ENCODE measurements at places on chromosomes 6 and 20.

GRCh38 chr20:51495921-51496545 lies 46.5 kb downstream of the NFATC2 start:
- no peak for DNase-seq

DNA sequence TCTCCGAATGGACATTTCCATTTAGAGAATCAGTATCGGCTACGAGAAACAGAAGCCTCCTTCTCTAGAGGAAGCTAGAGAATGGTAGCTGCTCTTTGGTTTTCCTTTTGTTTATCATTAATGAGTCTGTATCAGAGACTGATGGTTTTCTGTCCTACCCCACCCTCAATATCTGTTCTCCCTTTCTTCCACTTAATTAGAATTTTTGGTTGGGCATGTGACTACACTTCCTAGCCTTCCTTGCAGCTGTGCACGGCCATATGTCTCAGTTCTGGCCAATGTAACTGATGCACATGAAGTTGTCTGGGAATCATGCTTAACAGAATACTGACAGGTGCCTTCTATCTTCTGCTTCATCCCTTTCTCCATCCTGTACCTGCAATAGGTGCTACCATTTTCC lies 19.0 kb downstream of the RNF24 start:
- no peak for DNase-seq

- no peak for DNase-seq
Measured at GRCh38 chr6:24549674-24550353, 55.0 kb downstream of the ALDH5A1 start.

GRCh38 chr6:40719671-40720374 lies 132.7 kb upstream of the LRFN2 start:
- DNase-seq = peak; percentile 65

DNA sequence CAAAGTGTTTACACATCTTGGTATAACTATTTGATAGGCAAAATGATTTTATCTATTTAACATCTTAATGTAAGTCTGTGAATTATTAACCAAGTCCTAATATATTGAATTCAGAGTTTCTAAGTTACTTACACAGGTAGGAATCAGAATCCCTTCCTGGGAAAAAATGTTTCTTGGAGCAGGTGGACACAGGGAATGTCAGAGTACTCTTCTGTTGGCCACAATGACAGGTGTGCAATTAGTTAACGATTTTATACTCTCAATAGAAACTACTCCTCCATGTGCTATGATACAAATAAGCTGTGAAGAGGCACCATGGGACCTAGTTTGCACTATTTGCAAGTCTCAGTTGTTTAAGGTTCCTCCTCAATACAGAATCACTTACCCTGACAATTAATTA lies 821 bp upstream of the TAAR5 start:
- DNase-seq = no peak

GRCh38 chr6:69866351-69866769 lies at the start of gene COL19A1:
COL19A1 (plus strand) TSS chr6:69866556; CDS start chr6:69879568, 13,012 bp downstream.
- DNase-seq = no peak

- no peak for DNase-seq
Measured at GRCh38 chr6:46414398-46414797, 76.9 kb downstream of the RCAN2 start.

- peak; percentile 22 for DNase-seq
Measured at GRCh38 chr6:119240257-119241110, 109.1 kb downstream of the MAN1A1 start.

GRCh38 chr20:21526776-21527175 lies 12.9 kb upstream of the NKX2-2 start:
- DNase-seq = no peak

GRCh38 chr6:13427801-13428582 lies 59.4 kb downstream of the GFOD1 start:
- no peak for DNase-seq

GRCh38 chr20:3390759-3391425 lies 16.6 kb downstream of the DNAAF9 start:
- no peak for DNase-seq

GRCh38 chr20:32229251-32229747 lies 21.6 kb downstream of the POFUT1 start:
- DNase-seq = no peak

DNA sequence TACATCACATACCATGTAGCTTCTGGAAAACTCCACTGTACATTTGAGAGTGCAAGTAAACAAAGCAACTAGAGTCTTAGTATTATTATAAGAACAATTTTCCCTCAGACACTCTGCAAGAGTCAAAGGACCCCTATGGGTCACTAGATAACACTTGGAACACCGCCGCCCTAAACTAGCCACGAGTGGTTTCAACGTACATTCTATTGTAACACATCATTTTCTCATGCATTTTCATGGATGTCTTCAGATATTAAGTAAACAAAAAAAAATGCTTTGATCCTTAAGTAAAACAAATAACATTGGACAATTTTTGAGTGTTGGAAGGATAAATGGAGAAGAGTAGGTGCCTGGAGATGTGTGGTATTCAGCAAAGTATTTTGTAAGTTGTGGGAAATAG lies 3.2 kb upstream of the RNF146 start:
- no peak for DNase-seq

DNA sequence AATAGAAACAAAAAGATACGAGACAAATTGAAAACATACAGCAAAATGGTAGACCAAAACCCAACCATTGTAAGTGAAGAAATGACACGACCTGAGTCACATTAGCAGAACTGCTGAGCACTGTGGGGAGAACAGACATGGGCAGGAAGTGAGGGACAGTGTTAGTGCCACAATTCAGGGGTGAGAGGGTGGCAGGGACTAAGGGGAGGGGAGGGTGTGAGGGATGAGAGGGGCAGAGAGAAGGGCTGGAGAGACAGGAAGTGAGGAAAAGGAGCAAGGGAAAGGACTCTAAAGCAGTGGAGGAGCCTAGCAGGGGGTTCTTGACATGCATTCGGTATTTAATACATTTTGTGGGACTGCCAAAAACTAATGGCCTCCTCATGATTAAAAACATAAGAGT lies 45.0 kb upstream of the TRIM26 start:
- DNase-seq = no peak

- DNase-seq = no peak
Measured at GRCh38 chr6:42278131-42278853, 60.6 kb upstream of the MRPS10 start.

DNA sequence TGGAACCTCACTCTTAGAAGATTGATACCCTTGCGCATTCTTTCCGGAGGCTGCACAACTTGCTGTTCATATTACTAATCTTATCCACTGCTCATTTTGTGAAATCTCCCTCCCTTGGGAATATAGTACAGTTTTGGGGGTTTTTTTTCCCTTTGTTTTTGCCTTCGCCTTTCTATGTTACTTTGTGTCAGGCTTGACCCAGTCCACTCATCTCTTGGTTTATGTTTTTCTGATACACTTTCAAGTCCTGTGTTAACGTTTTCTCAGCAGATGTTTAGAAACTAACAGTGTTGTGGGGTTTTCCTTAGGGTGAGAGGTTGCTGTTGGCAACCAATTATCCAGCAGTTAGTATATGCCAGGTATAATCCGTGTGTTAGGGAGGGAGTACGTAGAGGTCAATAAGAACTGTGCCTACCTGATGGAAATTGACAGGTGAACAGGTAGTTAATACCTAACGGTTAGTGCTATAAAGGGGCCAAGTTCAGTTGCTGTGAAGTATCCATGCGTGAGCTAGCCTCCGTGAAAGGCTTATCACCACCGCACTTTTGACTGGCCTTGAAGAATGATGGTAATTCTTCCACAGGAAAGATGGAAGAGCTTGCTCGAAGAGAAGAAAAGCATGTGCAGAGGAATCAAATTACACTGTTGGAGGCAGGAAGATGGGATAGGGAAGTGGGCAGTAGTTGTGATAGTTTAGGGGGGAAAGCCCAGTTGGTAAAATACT lies 1.4 kb downstream of the NFYA start:
- DNase-seq = peak; percentile 31

DNA sequence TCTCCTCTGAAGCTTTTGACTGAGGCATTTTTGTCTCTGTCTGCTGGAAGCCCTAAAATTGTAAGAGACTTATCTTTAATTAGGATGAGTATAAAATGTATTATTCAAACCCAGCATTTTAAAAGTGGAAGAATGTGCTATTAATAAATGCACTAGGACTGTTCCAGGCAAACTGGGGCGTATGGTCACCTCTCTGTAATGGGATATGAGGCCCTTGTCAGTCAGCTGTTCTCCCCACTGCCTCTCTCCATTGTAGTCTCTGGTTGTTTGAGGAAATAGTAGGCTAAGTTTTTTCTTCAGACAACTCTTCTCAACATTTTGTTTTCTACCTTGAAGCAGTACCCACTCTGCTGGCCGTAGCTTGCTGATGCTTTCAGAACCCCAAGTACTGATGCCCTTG lies 14.3 kb upstream of the DEF6 start:
- DNase-seq = no peak

- DNase-seq = no peak
Measured at GRCh38 chr20:35283441-35284266, 918 bp downstream of the EIF6 start.

DNA sequence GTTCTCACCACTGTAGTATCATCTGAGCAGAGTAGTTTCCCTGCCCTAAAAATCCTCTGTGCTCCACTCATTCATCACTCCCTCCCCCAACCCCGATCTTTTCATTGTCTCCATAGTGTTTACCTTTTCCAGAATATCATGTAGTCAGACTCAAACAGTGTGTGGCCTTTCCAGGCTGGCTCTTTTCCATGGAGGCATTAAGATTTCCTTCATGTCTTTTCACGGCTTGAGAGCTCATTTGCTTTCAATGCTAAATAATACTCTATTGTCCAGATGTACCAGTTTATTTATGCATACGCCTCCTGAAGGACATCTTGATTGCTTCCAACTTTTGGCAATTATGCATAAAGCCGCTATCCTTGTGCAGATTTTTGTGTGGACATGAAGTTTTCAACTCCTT lies 235.8 kb downstream of the PHACTR1 start:
- DNase-seq = no peak

DNA sequence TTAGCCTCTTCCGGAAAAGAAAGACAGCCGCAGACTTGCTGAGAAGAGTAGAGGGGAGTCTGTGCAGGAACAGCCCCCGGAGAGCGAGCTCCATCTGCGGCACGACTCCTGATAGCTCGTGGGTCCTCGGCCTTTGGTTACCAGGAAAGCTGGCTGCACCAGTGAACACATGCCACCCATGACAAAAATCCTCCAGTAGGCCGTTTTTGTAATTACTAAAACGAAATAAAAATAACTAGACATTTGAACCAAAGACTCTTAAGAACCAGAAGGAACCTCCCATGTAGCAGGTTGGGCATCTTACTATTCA lies 42.2 kb downstream of the RAMACL start:
- DNase-seq = no peak

DNA sequence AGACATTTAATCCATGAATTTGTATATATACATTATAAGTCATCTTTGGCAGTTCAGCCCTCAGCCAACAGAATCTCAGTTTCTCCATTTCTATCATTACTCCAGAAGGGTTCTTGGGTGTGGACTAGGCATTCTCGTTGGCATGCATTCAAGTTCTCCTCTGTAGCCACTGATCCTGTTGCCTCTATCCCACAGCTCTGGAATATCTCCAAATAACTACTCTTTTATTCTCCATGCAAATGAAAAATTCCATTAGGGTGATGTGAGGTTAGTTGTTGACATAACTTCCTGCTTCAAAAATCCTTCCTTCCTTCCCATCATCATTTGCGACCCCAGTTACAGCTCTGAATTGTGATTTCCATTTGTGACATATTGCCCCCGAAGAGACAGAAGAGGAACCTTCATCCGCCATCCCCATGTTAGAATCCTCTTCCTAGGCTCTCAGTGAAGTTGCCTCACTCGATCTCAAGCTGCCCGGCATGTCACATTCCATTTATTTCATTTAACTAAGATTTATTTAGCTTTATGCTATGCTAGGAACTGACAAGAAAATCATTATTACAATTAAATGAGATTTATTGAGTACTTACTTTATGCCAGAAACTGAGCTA lies 93.7 kb upstream of the EDN1 start:
- peak; percentile 66 for DNase-seq

- DNase-seq = peak; percentile 55
Measured at GRCh38 chr20:63696306-63696627, 185 bp upstream of the TNFRSF6B start.

GRCh38 chr20:7585126-7585679 lies 355.1 kb downstream of the HAO1 start:
- no peak for DNase-seq

DNA sequence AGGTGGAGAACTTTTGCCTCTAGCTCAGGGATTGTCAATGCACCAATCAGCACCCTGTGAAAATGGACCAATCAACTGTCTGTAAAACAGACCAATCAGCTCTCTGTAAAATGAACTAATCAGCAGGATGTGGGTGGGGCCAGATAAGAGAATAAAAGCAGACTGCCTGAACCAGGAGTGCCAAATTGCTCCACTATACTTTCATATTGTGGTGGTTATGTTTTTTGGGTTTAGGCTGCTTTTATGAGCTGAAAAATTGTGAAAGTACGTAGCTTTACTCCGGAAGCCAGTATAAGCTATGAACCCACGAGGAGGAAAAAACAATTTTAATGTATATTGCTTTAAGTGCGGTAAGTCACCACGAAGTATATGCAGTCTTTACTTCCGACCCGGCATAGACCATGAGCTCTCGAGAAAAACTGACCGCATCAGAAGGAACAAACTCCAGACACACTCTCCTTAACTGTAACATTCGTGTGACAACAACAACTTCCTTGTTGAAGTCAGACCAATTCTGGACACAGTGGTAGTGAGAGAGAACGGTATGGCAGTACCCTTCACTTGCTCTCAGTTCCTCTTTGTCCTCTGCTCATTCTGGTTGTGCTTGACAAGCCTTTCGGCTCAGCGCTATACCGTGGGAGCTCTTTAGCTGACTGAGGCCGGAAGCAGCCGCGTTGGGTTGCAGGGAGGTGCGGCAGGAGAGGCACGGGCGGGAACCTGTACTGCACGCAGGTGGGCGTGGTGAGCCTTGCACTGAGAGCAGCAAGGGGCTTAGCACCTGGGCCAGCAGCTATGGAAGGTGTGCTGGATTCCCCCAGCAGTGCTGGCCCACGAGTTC lies 81.9 kb upstream of the E2F3 start:
- no peak for DNase-seq

- DNase-seq = no peak
Measured at GRCh38 chr20:43549416-43550065, 9.3 kb upstream of the SGK2 start.

DNA sequence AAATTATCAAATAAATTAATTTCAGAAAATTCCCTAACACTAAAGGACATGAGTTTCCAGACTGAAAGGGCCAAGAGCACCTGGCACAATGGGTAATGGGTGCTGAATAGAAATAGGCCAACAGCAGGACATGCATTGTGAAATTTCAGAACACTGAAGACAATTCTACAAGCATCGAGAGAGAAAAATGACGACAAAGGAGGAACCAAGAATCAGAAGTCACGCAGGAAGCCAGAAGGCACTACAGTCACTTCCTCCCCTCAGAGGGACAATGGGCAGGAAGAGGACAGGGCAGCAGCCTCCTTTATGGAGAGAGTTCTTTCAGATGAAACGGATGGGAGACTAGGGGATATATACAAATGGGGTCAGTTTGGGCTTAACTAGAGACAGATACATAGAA lies 29.6 kb downstream of the PCNA start:
- DNase-seq = no peak

DNA sequence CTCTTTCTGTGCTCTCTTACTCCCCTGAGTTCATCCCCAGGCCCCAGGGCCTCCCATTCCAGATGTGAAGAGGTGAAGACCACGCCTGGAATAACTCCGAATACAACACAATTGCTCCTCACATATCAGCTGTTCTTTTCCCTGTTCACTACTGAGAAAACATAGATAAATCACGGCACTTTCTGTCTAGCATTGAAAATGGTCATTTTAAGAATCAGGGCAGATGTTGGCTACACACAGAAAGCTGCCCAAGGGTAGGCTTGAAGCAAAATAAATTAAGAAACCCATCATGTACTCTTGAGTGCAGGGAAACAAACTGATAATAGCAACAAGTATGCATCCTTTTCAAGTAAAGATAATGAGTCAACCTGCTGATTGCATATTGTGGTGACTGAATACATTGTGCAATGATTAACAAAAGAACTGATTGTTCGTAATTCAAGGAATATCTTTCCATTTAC lies 382.5 kb downstream of the PRKN start:
- peak; percentile 46 for DNase-seq

All from astrocyte of the spinal cord (primary cell).